ENCODE measurements at places on chromosomes 7 and 10.

GRCh38 chr10:123327896-123328295, 173.7 kb downstream of the BUB3 start:
- DNase-seq, result no peak

DNA sequence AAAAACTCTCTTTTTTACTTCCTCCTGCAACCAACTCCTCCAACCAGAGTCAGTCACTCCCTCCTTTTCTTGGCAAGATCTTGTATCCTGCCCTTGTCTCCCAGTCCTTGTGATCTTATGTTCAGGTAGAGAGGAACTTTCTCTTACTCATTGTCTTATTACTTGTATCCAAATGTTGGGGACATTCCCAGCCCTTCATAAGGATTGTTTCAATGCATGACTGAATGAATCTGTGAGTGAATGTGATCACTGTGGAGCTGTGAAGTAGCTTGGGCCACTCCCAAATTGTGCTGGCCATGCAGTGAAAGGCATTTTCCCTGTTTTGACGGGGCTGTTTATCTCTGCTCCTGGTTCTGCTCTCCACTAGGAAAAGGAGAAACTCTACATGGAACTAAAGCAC, 93.7 kb downstream of the CFAP58 start:
- DNase-seq, result no peak

GRCh38 chr7:72445580-72445979, 33.4 kb upstream of the CALN1 start:
- DNase-seq, result no peak

DNA sequence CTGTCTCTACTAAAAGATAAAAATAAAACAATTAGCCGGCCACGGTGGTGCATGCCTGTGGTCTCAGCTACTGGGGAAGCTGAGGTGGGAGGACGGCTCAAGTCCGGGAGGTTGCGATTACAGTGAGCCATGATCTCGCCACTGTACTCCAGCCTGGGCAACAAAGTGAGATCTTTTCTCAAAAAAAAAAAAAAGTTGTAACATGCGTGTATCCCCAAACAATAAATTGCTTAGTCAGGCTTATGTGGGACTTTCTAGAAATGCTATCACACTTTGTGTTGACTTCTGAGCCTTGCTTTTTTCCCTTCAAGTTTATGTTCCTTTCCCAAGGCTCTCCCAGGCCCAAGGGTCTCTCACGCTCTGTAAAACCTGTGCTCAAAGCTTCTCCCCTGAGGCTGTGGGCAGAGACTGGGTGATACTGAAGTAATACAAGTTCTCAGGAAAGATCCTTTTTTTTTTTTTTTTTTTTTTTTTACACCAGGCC, 88.0 kb upstream of the TNS3 start:
- no peak for DNase-seq

DNA sequence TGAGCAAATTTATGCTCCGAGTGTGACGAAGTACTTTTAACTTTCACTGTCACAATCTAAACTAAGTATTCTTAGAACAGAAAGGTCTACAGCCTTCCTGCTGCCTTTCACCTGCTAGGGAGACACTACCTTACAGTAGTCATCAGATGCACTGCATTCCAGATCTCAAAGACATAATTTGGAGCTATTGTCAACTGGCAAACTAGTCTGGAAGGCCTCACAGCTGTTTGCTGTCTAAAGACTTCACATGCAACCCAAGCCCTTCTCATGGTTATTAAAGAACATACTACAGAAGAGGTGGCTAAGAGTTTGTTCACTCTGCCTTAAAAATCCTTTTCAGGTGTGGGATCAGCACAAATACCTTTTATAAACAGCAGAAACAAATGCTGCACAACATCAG, 91.8 kb upstream of the KCNIP2 start:
- DNase-seq, result no peak

GRCh38 chr7:28292834-28293526, 112.4 kb upstream of the JAZF1 start:
- no peak for DNase-seq

DNA sequence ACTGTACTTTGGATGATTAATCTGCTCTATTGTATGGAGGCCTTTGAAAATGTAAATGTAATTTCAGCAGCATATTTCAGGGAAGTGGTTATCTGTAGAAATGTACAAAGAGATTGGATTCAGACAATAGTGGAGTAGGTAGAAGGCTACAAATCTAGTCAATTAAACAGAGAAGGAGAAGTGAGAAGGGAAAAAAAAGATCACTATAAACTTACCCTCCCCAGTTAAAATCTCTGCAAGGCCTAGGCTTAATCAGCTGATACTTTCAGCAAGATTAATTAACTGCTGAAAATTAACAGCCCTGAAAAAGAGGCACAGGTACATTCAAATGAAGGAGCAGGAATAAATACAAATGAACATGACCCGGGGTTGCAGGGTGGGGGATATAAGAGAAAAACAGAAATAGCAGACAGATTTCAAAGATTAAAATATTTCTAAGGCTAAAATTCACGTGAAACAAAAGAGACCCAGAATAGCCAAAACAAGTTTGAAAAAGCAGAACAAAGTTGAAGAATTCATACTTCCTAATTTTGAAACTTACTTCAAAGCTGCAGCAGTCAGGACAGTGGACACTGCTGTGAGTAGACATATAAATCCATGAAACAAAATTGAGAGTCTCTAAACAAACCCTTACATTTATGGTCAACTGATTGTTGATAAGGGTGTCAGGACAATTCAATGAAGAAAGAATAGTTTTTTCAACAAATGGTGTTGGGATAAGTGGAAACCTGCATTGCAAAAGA, 96.0 kb downstream of the NRCAM start:
- DNase-seq, result no peak

DNA sequence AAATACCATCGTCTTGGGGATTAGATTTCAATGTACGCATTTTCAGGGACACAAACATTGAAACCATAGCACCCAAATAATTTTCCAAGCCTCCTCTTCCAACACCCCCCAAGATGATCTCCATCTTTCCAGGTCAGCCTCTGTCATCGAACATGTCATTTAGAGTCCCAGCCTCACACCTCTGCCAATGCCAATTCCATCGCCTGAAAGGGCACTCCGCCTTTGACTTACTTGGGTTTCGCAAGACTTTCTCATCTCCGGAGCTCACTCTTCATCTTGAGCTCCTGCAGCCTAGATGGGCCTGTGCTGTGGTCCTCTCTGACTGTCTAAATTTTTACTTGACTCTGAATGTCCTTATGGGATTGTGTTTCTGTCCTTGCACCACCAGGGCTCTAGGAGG, 10.4 kb upstream of the FAM241B start:
- DNase-seq, result no peak

DNA sequence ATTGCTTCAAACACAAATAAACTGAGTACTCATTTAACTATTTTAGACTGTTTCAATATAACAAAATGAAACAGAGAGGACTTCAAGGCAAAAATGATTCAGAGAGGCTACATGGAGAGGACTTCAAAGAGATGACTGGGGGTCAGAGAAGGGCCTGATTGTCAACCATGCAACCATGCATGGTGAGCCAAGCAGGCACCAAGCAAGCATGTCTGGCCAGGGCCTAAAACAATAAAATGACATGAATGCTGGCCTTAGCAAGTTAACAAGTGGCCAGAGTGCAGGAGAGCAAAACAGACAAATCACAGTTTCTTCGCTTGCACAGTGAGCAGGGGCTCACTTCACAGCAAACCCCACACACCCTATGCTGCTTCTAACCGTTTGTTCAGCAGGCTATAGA, 356.5 kb upstream of the MTPN start:
- DNase-seq, result no peak

GRCh38 chr7:70787286-70787685, 344.7 kb upstream of the GALNT17 start:
- no peak for DNase-seq

DNA sequence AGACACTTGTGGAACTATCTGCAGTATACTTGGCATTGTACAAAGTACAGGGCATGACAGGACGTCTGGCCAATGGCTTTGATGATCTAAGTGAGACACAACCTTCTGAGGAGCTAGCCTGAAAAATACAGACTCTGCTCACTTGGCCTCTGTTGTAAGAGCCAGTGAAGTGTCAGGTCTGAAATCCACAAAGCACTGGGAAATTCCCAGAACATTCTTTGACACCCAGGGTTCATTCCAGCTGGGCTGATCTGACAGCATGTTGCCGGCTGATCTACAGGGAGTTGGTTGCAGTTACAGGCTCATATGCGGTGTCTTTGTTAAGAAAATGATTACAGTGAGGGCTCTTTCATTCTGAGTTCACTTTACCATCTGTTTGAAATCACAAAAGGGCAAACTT, 354.6 kb downstream of the PHF14 start:
- no peak for DNase-seq

- no peak for DNase-seq
Measured at GRCh38 chr10:32384171-32384570, 37.2 kb upstream of the EPC1 start.

GRCh38 chr10:75019370-75019769, 92.1 kb upstream of the SAMD8 start:
- peak; percentile 59 for DNase-seq

- DNase-seq, result no peak
Measured at GRCh38 chr10:17599089-17599488, 18.1 kb downstream of the HACD1 start.

DNA sequence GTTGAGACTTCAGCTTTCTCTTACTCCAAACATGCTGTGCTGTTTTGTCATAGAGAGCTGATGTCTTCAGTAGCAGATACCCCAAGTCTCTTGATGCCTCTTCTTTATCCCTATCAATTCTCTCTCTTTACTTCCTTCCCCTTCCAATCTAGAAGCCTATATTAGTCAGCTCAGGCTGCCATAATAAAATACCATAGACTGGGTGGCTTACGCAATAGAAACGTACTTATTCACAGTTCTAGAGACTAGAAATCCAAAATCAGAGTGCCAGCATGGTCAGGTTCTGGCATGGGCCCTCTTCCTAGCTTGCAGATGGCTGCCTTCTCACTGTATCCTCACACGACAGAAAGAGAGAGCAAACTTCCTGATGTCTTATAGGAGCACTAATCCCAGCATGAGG, 9.0 kb upstream of the GARS1 start:
- no peak for DNase-seq

GRCh38 chr10:48684792-48685623, at the start of gene WDFY4:
Gene WDFY4 (plus strand): TSS chr10:48684873. CDS start chr10:48709733, 24,860 bp downstream.
- DNase-seq, result peak; percentile 44

DNA sequence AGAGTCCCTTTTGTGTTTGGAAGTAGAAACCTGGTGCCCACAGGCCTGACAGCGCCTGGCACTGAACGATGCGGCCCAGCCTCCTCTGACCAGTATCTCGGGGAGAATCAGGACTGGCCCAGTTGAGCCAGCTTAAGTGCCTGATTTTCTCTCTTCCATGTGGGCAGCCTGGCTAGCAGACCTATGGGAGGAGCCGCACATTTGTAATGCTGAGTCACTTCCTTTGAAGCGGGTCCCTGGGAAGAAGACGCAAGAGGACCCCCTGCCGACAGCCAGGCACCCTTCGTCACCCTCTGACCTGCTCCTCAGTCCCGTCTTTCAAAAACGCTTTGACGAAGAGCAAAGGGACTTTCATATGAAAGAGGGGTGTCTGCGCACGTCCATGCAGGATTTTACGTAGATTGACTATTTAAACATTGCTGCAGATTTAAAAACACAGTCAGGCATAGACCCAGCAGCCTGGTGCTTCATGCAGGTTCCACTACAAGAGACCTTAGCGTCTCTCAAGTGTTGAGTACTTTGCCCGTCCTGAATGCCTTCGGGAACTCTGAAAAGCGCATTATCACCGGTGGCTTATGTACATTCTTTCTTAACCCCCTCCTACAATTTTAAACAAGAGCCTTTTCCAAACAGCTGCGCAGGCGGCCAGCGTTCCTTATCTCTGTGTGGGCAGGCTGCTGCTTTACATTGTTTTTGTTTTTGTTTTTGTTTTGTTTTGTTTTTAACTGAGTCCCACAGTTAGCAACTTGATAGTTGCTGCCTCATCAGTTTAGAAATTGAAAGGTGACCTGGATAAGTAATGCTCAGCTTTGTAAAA, 36.5 kb upstream of the AP5Z1 start:
- DNase-seq, result peak; percentile 63

DNA sequence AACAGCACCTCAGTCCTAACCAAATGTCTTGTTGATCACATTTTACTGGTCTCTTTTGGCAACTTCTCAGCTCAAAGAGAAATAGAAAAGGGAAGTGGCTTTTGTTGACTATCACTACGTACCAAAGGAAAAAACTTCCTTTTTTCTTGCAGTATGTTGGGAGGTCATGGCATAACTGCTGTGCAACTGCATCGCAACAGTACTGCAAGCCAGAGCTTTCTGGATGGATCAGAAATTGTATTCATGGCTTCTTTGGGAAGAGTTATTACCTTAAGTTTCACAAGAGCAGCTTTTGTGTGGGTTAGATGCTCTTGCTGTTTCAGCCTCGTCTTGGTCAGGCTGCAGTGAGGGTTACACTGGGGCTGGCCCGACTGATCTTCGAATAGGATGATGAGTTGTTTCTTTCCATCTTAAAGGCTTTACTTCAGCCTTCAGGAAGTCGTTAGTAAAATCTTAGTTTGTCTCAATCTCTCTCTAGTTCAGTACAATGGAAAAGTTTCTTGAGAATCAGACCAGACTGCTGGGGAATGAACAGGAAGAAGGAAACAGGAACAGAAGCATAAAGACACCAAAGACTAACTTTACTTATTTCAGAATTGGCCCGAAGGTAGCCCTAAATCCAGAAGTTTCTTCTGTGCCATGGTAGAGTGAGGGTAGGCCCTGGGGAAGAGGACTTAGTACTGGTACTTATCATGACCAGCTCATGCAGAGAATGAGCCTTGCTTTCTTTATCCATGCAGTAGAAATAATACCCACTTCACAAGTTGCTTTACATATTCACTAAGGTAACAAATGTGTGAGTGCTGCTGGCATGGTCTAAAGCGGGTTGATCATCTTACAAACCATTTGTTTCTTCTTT, 153.6 kb downstream of the CELF2 start:
- no peak for DNase-seq

- no peak for DNase-seq
Measured at GRCh38 chr10:3402187-3402751, 229.7 kb upstream of the PITRM1 start.

GRCh38 chr10:93512565-93512964, 16.2 kb downstream of the CEP55 start:
- DNase-seq, result no peak

DNA sequence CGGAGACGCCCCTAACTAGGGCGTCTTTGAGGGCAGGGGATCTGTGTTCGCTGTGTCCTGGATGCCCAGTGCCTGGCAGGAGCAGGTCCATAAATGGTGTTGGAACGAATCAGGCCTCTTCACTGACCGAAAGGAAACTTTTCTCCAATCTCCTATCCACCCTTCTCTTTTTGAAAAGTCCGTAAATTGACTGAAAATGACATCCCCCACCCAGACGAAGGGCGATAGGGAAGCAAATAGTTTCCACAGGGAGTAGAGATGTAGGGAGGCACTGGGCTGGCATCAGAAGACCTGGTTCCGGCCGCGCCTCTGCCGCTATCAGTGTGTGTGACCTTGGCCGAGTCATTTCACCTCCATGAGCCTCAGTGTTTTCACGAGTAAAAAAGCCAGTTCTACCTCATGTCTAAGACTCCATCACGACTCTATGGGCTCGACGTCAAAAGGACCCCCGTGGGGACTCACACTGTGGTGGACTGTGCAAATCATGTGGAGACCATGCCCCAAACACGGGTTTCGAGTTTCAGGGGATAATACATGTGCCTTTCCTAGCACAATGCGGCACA, 497 bp upstream of the RAB11FIP2 start:
- no peak for DNase-seq

Data from Ammon's horn (tissue), 1 donor.